ENCODE measurements at places on chromosomes 3 and 15. TPM values are rescaled to one million over a fixed set of nuclear protein-coding genes. Genes with fewer than 3 reads are reported as not detected.

Gene CD200
- 34.5 TPM for total RNA-seq

- no peak for DNase-seq
Measured at GRCh38 chr3:86648087-86648486, 342.9 kb downstream of the VGLL3 start.

DNA sequence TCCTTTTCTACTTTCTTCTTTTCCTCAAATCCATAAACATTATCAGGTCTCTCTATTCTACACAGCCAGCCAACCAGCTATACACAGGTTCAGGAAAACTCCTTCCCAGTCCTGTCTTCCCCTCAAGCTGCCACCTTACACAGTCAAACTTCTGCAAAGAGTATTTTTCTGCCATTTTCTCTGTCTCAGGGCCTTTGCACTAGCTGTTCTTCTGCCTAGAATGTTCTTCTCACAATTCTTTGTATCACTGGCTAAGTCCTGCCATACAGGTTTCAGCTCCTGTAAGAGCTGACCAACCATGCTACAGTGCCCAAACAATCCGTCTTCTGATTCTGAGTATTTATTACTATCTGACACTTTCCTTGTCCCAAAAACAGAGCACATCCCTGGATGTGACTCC is 278.3 kb upstream of the ICE2 start:
- no peak for DNase-seq

GRCh38 chr15:92616621-92617548 is 38.7 kb downstream of the FAM174B start:
- DNase-seq = no peak

Gene KLHL6
- 47.0 TPM for total RNA-seq

DNA sequence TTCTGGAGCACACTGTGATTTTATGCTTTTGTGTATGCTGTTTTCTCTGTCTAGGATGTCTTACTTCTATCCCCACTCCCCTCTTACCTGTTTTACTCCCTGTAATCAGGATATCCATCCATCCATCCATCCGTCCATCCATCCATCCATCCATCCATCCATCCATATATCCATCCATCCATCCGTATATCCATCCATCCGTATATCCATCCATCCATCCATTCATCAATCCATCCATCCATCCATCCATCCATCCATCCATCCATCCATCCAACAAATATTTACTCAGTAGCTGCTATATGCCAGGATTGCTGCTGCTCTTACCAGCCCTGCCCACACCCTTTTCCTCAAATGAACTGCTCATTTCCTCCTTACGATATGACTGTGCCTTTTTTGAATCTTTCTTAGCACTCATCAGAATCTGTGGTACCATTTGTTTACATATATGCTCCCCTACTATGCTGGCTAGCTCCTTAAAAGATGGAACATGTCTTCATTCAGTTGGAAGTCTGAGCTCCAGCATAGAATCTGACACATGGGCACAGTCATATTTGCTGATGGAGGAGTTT is 35.2 kb downstream of the USP13 start:
- DNase-seq = no peak

Gene GPR27
- total RNA-seq = 0.74 TPM

Gene FRG2C
- not detected for total RNA-seq

- peak; percentile 9 for DNase-seq
Measured at GRCh38 chr3:11820531-11821041, 26.1 kb downstream of the TAMM41 start.

DNA sequence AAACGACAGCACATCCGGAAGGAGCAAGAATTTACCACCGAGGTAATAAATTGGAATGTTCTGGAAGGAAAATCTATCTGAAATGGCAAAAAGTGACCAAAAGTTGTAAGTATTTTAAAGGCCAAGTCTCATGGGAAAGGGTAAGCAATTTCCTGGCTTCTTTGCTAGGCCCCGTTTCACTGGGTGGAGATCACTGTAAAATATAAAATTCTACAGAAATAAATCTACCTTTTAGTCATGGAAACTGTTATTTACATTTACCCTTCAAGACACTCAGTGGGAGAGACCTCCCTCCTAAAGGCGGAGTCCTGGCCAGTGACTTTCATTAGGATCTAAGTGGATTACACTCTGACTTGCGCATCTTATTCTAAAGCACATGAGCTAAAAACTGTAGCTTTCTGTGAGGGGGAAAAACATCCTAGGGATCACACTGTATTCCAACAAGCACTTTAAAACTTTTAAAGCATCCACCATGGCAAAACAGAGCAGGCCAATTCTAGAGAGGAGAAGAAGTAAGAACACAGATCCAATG is 28.8 kb downstream of the LYZL4 start:
- no peak for DNase-seq

- no peak for DNase-seq
Measured at GRCh38 chr15:79076661-79077060, 13.9 kb downstream of the RASGRF1 start.

Gene MAP1A
- 0.84 TPM for total RNA-seq

Gene SMCO1
- not detected for total RNA-seq

DNA sequence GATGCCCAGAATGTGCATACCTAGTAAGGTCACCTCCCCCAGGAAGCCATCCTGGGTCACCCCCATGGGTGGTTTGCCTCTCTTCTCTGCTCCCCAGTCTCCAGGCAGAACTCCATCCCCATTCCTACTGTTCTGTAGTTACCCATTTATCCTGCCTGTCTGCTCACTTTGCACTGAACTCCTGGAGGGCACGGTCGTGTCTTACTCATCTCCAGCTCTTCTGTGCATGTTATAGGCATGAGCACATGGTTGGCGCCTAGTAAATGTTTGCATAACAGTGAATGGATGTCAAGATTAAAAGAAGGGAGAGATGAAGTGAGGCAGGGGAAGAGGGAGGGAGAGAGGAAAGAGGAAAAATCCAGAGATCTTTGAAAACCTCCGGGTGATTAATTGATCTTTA is 208.4 kb upstream of the TRIM42 start:
- no peak for DNase-seq

GRCh38 chr3:39056151-39056550 is 4.3 kb downstream of the WDR48 start:
- DNase-seq = no peak

DNA sequence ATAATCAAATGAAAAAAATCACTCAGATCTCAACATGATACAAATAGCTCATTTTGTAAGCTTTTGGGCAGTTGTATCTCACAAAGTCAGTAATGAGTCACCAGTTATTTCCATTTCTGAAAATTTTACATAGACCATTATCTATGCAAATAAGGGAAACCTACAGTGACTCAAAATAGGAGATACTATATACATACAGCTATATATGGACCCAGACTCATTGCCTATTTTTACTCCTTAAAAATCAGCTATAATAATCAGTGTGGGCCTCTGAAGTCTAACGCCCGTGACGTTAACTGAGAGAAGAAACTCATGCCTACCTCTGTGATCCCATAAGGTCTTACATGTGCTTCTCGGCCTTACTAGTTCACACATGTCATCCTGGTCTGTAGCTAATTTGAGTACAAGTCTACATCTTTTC is 31.6 kb downstream of the LRIG1 start:
- no peak for DNase-seq

- DNase-seq = no peak
Measured at GRCh38 chr3:5479229-5479799, 291.8 kb downstream of the EDEM1 start.

Measured in activated naive CD4-positive, alpha-beta T cell treated with anti-CD3 and anti-CD28 coated beads, Interleukin-2, amount 50 U/mL, for 72 hours (primary cell).